SW 1271 (cell line): ENCODE measurements at places on chromosomes 11 and 22.

GRCh38 chr22:47352920-47353700, 590.7 kb downstream of the TBC1D22A start:
- DNase-seq = no peak

DNA sequence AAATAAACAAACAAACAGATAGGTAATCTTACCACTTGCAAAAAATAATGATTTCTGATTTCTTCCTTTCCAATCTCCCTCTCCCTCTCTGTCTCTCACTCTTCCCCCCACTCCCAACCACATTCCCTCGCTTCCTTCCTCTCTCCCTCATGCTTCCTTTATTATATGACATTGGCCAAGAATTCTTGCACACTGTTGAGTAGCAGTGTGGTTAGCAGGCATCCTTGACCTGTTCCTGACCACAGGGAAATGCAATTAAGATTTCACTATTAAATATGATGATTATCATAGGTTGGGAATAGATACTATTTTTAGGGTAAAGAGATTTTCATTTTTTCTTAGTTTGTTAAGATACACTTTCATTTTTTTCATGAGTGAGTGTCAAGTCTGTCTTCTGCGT, 14.7 kb upstream of the PLAAT4 start:
- DNase-seq = no peak

- DNase-seq = no peak
Measured at GRCh38 chr11:78427615-78428265, 10.1 kb upstream of the GAB2 start.

- DNase-seq = no peak
Measured at GRCh38 chr11:119041821-119042514, 11.3 kb upstream of the SLC37A4 start.

GRCh38 chr11:133824593-133824992, 20.7 kb downstream of the SPATA19 start:
- no peak for DNase-seq

GRCh38 chr11:95059046-95059445, 7.7 kb upstream of the SRSF8 start:
- no peak for DNase-seq

DNA sequence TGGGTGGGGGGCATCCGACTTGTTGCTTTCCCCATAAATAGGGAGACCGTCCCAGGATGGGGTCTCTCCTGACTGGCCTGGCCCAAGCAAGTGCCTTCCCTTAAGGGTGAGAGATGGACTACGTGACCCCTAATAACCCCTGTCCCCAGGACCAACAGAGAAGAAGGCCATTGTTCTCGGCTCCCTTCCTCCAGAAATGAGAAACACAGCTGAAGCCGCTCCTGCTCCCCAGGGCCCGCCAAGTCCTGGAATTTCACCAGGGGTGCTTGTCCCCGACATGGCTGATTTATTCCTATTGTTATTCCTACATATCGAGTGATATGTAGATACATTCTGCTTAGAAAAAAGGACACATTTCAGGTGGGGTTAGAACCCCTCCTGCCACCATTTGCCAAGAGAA, 100.8 kb downstream of the TP53I11 start:
- DNase-seq = no peak

GRCh38 chr11:59574932-59575502, 40.6 kb downstream of the OSBP start:
- DNase-seq = no peak

GRCh38 chr22:44532552-44532951, 34.5 kb upstream of the RTL6 start:
- no peak for DNase-seq

GRCh38 chr11:43399983-43400630, 41.4 kb downstream of the TTC17 start:
- no peak for DNase-seq

DNA sequence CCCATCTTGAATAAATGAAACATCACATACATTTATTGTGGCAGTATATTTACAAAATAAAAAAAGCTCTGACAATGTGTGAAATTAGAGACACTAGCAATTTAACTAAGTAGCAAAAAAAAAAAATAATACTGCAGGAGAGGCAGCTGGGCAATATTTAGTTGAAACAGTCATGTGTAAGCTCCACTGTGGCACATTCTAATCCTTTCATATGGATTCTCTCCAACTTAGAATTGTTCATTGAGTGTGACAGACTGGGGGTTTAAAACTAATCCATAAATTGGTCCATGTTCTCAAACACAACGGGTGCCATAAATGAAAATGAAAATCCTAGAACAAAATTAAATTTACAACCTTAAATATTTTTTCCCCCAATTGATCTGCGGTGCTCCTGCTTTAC, 302.1 kb downstream of the CADM1 start:
- no peak for DNase-seq

DNA sequence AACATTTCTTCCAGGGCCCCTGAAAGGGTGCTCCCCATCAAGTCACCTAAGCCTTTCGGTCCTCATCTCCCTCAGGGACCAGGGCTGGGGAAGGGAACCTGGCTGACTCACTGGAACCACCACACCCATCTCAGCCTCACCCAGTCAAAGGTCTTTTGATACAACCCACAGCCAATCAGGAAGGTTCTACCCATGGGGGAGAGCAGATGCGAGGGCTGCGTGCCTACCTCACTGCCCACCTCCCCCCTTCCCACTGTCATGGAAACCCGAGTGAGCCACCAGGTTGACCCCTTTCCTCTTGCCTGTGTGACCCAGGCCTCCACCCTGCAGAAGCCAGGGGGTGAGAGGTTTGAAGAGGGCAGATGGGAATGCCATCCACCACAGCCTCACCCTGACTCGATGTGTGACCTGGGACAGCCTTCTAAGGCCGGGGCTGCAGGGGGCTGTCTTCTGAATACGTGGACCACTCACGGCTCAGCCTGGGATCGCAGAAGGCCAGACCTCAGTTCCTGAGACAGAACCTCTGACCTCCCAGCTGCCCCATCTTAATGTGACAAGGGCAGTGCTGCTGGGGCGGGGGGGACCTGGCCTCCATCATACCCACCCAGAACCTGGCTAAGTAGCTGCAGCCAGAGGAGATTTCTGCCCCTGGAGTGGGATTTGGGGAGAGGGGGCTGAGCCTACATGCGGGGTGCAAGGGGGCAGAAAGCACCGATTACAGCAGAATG, 2.7 kb downstream of the MDK start:
- no peak for DNase-seq

DNA sequence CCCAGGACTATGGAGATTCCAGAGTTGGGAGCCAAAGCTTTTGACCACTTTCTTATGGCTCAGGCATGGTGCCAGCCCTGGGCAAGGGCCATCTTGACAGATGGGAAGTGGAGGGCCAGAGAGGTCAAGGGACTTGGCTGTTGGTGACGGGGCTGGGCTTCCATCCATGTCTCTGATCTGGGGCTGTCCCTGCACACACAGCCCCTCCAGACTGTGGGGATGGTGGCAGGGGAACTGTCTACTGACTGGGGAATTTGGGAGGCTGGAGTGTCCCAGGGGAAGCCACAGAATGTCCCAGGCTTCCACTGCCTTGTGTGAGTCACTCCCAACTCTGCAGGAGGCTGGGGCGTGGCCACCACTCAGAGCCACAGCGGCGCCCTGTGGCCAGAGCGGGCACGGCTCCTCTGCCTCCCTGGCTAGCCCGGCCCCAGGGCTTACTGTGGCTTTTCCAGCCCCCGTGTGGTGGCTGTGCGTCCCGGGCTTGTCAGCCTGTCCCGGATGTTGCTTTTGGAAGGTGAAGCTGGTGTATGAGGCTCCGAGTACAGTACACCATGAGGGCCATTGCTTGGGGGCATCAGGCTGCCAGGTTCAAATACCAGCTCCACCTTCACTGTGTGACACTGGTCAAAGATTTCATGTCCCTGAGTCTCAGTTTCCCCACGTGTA, 19.6 kb downstream of the C22orf23 start:
- DNase-seq = peak; percentile 74

GRCh38 chr11:36404831-36405230, 105.2 kb downstream of the TRAF6 start:
- no peak for DNase-seq
